ENCODE measurements at places on chromosomes 1 and 21. TPM values are rescaled to one million over a fixed set of nuclear protein-coding genes. Genes with fewer than 3 reads are reported as not detected.

- H3K4me3 ChIP-seq: no peak overlapping the region
- no peaks in the 10 kb centered on the region for H3K36me3 ChIP-seq
- H3K27me3 ChIP-seq: no peaks in the 10 kb centered on the region
- peaks cover 7% of the 10 kb centered on the region for H3K4me1 ChIP-seq
- no peak overlapping the region for H3K27ac ChIP-seq
- no peak for DNase-seq
These were observed 122.1 kb downstream of the NGF start for GRCh38 chr1:115215703-115216521.

- no peak overlapping the region for H3K27ac ChIP-seq
- H3K36me3 ChIP-seq: no peaks in the 10 kb centered on the region
- no peak overlapping the region for H3K4me3 ChIP-seq
- H3K4me1 ChIP-seq: peaks cover 2% of the 10 kb centered on the region
These were observed 122.4 kb upstream of the COL6A1 start for GRCh38 chr21:45859041-45859761.

GRCh38 chr1:177432897-177433296, 262.1 kb downstream of the BRINP2 start:
- H3K4me1 ChIP-seq: 0 out of 2 replicates have a peak, but pooled peaks cover 1% of the 10 kb centered on the region
- DNase-seq: peak; percentile 27
- no peak overlapping the region for H3K4me3 ChIP-seq
- H3K27ac ChIP-seq: no peak overlapping the region
- H3K27me3 ChIP-seq: no peaks in the 10 kb centered on the region
- no peaks in the 10 kb centered on the region for H3K36me3 ChIP-seq

DNA sequence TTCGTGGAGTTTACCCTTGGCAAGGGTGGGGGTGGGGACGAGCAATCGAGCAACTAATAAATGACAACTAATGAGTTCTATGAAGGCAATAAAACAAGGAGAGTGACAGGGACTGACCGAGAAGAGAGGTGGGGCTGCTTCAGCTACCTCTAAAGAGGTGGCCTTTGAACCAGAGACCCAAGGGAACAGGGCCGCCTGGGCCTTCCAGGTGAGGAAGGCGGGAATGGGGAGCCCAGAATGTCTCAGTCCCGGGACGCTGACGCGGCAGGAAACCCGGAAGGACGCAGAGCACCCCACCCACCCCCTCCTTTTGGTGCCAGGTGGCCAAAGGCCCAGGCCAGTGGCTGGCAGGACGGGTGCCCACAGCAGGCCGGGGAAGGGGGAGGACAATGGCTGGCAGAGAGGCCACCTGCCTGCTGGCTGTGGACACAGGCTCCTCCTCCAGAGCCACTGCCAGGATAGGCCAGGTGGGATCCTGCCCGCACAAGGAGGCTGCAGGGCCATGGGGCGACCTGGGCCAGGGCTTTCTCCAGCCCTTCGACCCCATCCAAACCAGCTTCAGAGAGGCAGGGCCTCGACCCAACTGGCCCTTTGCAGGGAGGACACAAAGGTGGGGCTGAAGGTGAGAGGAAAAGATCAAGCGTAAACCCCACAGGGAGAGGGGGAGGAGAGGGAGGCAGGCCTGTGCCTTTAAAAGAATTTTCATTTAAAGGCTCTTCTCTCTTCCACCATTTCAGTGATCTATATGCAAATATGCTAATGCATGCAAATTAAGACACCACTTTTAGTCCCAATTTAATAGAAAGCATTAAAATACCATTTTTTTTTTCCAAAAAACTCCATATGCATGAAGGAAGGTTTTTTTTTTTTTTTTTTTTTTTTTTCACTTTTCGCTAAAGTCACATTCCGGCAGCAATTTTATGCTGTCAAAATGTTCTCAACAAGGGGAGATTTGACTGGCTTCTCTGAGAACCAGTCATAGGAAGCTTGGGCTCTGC, 58.1 kb downstream of the CASZ1 start:
- no peaks in the 10 kb centered on the region for H3K36me3 ChIP-seq
- no peak for DNase-seq
- no peak overlapping the region for H3K4me3 ChIP-seq
- no peak overlapping the region for H3K27ac ChIP-seq

GRCh38 chr1:234336359-234336758, 36.9 kb upstream of the COA6 start:
- H3K27me3 ChIP-seq: no peaks in the 10 kb centered on the region
- DNase-seq: no peak
- H3K4me3 ChIP-seq: no peak overlapping the region
- H3K36me3 ChIP-seq: no peaks in the 10 kb centered on the region
- no peak overlapping the region for H3K27ac ChIP-seq

DNA sequence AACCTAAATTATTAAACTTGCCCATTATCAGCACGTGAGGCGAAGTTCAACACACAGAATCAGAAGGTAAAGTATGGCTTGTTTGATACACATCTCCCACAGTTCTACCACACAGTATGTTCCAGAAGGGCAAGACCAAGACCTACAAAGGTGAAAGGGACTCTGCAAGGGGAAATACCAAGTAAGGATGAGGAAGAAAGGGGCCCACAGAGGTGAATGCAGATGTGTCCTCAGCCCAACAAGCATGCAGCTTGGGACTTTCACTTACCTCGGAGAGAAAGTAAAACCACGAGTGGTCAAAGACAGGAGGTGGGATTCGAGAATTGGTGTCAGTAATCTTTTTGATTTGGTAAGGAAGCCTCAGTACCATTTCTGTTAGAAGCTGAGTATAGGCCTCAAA, 85.8 kb downstream of the UBR4 start:
- H3K36me3 ChIP-seq: peaks cover 95% of the 10 kb centered on the region
- H3K4me1 ChIP-seq: no peaks in the 10 kb centered on the region
- no peak overlapping the region for H3K4me3 ChIP-seq
- H3K27ac ChIP-seq: no peak overlapping the region
- H3K27me3 ChIP-seq: no peaks in the 10 kb centered on the region
- no peak for DNase-seq

- no peaks in the 10 kb centered on the region for H3K4me1 ChIP-seq
- no peaks in the 10 kb centered on the region for H3K27me3 ChIP-seq
- no peak overlapping the region for H3K4me3 ChIP-seq
- no peak overlapping the region for H3K27ac ChIP-seq
- peaks cover 90% of the 10 kb centered on the region for H3K36me3 ChIP-seq
- no peak for DNase-seq
These were observed 69.6 kb downstream of the UBR4 start for GRCh38 chr1:19140465-19140864.

- no peaks in the 10 kb centered on the region for H3K27me3 ChIP-seq
- DNase-seq: no peak
- no peak overlapping the region for H3K4me3 ChIP-seq
- no peak overlapping the region for H3K27ac ChIP-seq
- no peaks in the 10 kb centered on the region for H3K4me1 ChIP-seq
These were observed 875.5 kb upstream of the ADGRL2 start for GRCh38 chr1:80925130-80925805.

- H3K36me3 ChIP-seq: no peaks in the 10 kb centered on the region
- peaks cover 20% of the 10 kb centered on the region for H3K4me1 ChIP-seq
- peak overlapping the region; percentile 88 for H3K4me3 ChIP-seq
- peak overlapping the region; percentile 98 for H3K27ac ChIP-seq
- DNase-seq: peak; percentile 41
These were observed 1.4 kb downstream of the B3GALNT2 start for GRCh38 chr1:235502601-235503402.

DNA sequence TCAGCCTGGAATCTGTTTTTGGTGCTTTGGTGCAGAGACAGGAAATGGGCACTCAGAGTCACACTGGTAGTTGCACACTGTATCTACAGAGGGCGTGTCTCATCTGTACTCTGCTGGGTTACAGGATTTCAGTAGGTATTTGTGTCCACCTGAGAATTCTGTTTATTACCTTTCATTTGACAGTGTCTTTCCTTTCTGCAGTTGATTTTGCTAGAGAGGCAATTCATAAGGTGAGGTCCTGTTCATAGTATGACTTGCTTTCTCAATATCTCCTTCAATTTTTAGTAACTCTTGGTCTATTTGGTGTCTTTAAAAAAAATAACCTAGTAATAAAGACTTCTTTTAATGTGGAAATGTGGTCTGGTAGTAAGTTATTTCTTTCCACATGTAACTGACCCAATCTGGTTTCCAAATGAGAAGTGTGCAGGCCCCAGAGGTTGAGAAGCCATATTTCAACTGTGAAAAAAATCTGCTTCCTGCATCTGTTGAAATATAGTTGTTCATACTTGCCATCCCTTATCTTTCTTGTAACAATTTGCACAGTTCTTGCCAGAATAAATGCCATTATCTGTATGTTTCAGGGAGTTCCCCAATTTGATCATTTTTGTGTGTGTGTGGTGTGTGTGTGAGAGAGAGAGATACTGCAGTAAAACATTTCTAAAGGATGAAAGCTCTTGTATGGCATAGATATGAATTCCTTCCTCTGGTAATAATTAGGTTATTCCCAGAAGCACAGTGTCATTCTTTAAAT, 78.4 kb upstream of the DNAJC6 start:
- DNase-seq: no peak
- H3K27ac ChIP-seq: no peak overlapping the region
- no peak overlapping the region for H3K4me3 ChIP-seq
- no peaks in the 10 kb centered on the region for H3K4me1 ChIP-seq
- no peaks in the 10 kb centered on the region for H3K27me3 ChIP-seq
- peaks cover 10% of the 10 kb centered on the region for H3K36me3 ChIP-seq

- no peaks in the 10 kb centered on the region for H3K27me3 ChIP-seq
- no peaks in the 10 kb centered on the region for H3K36me3 ChIP-seq
- H3K4me1 ChIP-seq: no peaks in the 10 kb centered on the region
These were observed 72.8 kb downstream of the PTPRU start for GRCh38 chr1:29309075-29309474.

DNA sequence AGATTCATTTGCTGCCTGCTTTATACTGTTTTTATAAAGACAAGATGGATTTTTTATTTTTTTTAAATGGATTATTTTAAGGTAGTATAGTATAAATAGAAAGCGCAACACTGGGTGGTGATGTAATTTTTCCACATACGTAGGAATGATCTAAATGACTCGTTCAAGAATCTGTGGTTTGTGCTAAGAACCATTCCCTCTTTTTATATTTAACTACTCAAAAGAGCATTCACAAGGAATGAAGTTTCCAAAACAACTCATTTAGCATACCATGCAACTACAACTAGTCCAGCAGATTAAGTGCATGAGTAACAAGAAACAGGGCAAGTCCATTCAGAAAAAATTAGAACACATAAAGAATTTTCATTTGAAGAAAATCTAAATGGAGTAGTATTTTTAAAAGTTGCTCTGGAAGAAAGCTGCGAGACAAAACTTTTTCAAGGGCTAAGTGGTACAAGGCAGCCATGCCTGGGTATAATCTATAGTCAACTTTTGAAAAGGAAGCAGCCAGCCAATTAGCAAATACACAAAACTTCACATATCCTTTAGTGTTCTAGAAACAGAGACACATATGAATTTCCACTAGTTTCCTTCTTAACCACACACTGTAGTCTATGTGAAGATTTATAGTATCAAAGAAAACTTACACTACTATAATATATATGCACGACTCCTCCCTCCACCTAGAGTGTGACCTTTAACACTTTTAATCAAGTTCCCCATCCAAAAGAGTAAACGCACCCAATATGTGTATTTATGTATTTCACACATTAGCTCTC, 23.4 kb downstream of the GTF2B start:
- peak; percentile 81 for DNase-seq
- 0 out of 2 replicates have a peak, but pooled peaks cover 6% of the 10 kb centered on the region for H3K36me3 ChIP-seq
- H3K4me1 ChIP-seq: peaks cover 10% of the 10 kb centered on the region
- peak overlapping the region; percentile 73 for H3K27ac ChIP-seq
- no peak overlapping the region for H3K4me3 ChIP-seq
- no peaks in the 10 kb centered on the region for H3K27me3 ChIP-seq

DNA sequence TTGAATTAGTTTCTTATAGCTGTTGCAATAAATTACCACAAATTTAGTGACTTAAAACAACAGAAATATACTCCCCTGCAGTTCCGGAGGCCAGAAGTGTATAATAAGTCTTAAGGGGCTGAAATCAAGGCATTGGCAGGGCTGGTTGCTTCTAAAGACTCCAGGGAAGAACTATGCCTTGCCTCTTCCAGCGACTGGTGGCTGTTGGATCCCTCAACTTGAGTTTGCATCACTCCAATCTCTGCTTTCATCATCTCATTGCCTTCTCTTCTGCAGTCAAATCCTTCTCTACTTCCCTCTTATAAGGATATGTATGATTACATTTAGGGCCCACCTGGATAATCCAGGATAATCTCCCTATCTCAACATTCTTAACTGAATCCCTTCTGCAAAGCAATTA, 19.1 kb upstream of the MED18 start:
- H3K27me3 ChIP-seq: no peaks in the 10 kb centered on the region
- no peak overlapping the region for H3K27ac ChIP-seq
- H3K36me3 ChIP-seq: no peaks in the 10 kb centered on the region
- no peak for DNase-seq
- no peak overlapping the region for H3K4me3 ChIP-seq

- no peaks in the 10 kb centered on the region for H3K4me1 ChIP-seq
- H3K36me3 ChIP-seq: no peaks in the 10 kb centered on the region
- no peak overlapping the region for H3K27ac ChIP-seq
- no peaks in the 10 kb centered on the region for H3K27me3 ChIP-seq
- DNase-seq: peak; percentile 32
These were observed 5.1 kb upstream of the SSR2 start for GRCh38 chr1:156025876-156026275.

DNA sequence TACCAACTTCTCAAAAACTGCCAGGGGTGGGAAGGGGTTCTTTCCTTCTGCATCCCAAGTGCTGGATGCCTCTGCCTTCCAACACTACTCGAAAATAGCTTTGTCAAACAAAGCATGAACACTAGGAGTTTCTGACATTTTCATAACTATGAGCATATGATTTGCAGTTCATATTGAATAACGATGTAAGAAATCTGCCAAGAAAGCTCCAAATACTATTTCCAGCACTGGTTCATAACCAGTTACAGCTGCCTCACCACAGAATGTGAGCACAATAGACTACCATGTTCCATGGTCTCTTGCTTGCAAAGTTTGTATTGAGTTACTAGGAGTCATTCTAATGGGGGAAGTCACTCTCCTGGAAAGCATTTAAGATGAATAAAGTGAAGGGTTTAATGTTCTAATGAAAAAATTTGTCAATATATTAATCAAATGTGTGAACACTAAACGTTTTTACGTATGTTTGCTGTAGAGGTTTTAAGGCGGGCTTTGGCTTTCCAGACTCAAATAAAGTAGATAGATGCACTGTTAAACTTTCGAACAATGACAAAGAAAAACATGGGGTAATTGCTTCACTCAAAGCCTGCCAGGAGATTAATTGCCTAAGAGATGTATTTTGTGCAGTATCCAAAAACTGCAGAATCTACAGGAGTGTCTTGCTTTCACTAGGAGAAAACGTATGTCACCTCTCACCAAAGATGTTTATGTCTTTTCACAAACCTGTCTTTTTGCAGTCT, 78.6 kb upstream of the UBE2U start:
- H3K27me3 ChIP-seq: no peaks in the 10 kb centered on the region
- H3K4me3 ChIP-seq: no peak overlapping the region
- no peak for DNase-seq
- no peak overlapping the region for H3K27ac ChIP-seq
- no peaks in the 10 kb centered on the region for H3K36me3 ChIP-seq
- H3K4me1 ChIP-seq: peaks cover 16% of the 10 kb centered on the region

GRCh38 chr1:41446851-41447610, 37.5 kb downstream of the EDN2 start:
- no peak overlapping the region for H3K4me3 ChIP-seq
- 0 out of 2 replicates have a peak, but pooled peaks cover 6% of the 10 kb centered on the region for H3K27me3 ChIP-seq
- H3K36me3 ChIP-seq: no peaks in the 10 kb centered on the region

The PRR9 gene
- polyA plus RNA-seq: 0.30 TPM

The CRP gene
- polyA plus RNA-seq: not detected

The NFASC gene
- polyA plus RNA-seq: 46.3 TPM

The PRMT6 gene
- 24.0 TPM for polyA plus RNA-seq

The C8B gene
- not detected for polyA plus RNA-seq
